ENCODE measurements at places on chromosomes 11 and 22. TPM values are rescaled to one million over a fixed set of nuclear protein-coding genes. Genes with fewer than 3 reads are reported as not detected.
A peak's percentile ranks its signal among the peaks of the same experiment; 100 is the strongest.

GRCh38 chr11:44950625-44951476, at the start of gene TP53I11:
Gene TP53I11, minus strand, starts transcription at chr11:44950883. Its CDS starts 12,548 bp downstream, at chr11:44938335.
- H3K27me3 ChIP-seq = peaks cover 23% of the 10 kb centered on the region
- H3K36me3 ChIP-seq = no peaks in the 10 kb centered on the region
- no peak within 1 kb of the TSS for H3K27ac ChIP-seq
- H3K4me1 ChIP-seq = peaks cover 18% of the 10 kb centered on the region
- DNase-seq = peak; percentile 26

The CALCA gene
- total RNA-seq = not detected

GRCh38 chr11:45264839-45265515, 21.2 kb downstream of the SYT13 start:
- no peak overlapping the region for H3K27ac ChIP-seq
- no peaks in the 10 kb centered on the region for H3K36me3 ChIP-seq
- no peak for DNase-seq
- peaks cover 5% of the 10 kb centered on the region for H3K27me3 ChIP-seq
- H3K4me1 ChIP-seq = no peaks in the 10 kb centered on the region

The FGF4 gene
- total RNA-seq = not detected

GRCh38 chr11:69446108-69446507, 35.4 kb upstream of the LINC01488 start:
- peaks cover 8% of the 10 kb centered on the region for H3K4me1 ChIP-seq
- DNase-seq = no peak
- no peak overlapping the region for H3K27ac ChIP-seq
- peaks cover 12% of the 10 kb centered on the region for H3K27me3 ChIP-seq
- no peaks in the 10 kb centered on the region for H3K36me3 ChIP-seq

DNA sequence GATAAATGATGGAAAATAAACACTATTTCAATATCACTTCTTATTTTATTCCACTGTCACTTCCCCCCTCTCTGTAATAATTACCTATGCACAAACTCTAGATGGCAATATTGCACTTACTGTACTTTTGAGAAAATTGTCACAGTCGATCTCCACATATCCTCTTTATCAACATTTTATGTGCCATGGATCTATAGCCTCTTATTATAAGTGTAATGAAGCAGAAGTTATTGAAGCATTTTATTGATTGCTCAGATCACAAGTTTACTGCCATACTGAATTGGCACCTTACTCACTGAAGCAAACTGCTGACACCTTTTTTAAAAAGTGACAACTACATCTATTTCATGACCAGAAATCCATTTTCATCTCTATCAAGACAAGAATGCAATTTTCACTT, 133.4 kb downstream of the DCDC1 start:
- no peak overlapping the region for H3K27ac ChIP-seq
- H3K36me3 ChIP-seq = no peaks in the 10 kb centered on the region
- no peak overlapping the region for H3K4me3 ChIP-seq
- peaks cover 2% of the 10 kb centered on the region for H3K27me3 ChIP-seq
- DNase-seq = no peak
- H3K4me1 ChIP-seq = no peaks in the 10 kb centered on the region

DNA sequence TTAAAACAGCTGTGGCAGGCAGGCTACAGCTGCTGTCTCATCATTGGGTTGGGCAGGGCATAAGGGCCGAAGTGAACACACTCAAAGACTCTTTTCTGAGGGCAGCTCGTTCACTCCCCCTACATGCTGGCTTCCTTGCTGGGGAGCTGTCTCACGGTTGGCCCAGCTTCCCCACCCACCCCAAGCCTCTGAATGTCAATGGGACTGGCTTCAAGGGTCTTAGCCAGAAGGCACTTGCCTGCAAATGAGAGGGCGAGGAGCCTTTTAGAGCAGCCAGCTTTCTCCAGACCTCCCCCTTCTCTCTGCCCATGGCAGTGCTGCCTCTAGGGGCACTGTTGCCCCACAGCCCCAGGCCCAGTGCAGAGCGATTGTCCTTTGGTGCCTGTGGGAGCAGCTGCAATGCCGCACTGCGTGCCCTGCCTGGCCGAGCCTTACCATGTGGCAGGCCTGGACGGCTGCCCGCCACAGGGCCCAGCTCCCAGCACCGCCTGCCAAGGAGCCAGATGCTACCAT, 94.7 kb upstream of the RASSF10 start:
- peaks cover 5% of the 10 kb centered on the region for H3K27me3 ChIP-seq
- no peaks in the 10 kb centered on the region for H3K36me3 ChIP-seq
- no peak overlapping the region for H3K4me3 ChIP-seq
- H3K27ac ChIP-seq = no peak overlapping the region
- DNase-seq = no peak
- H3K4me1 ChIP-seq = no peaks in the 10 kb centered on the region

DNA sequence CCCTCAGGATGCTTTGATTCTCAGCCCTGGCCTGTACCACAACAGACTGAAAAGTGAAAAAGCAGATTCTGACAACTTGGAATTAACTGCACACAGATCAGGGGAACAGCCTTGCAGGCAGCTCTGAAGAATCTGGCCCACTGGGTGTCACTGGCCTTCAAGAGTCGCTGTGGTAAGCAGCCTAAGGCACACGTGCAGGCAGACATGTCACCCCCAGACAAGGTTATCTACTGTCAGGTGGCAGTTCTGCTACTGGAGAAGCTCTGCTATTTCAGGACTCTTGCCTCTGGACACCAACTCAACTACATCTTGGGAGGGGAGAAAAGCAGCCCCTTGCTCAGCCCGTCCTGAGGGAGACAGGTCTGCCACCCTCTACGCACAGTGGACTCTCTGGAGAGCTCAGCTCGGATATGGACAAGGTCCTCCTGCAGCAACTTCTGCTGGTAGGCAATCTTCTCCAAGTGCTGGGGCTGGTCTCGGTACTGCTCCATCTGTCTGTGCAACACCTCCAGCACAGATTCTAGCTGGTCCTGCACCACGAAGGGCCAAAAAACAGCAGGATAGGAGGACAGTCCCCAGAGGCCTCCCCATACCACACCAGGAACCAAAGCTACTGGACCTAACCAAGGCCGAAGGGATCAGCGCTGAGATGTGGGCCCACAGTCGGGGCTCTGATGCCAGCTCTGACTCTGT, 63.0 kb downstream of the C11orf58 start:
- DNase-seq = no peak
- no peaks in the 10 kb centered on the region for H3K27me3 ChIP-seq
- no peaks in the 10 kb centered on the region for H3K36me3 ChIP-seq
- no peak overlapping the region for H3K27ac ChIP-seq
- no peaks in the 10 kb centered on the region for H3K4me1 ChIP-seq
- H3K4me3 ChIP-seq = no peak overlapping the region

The PAX6 gene
- total RNA-seq = not detected

DNA sequence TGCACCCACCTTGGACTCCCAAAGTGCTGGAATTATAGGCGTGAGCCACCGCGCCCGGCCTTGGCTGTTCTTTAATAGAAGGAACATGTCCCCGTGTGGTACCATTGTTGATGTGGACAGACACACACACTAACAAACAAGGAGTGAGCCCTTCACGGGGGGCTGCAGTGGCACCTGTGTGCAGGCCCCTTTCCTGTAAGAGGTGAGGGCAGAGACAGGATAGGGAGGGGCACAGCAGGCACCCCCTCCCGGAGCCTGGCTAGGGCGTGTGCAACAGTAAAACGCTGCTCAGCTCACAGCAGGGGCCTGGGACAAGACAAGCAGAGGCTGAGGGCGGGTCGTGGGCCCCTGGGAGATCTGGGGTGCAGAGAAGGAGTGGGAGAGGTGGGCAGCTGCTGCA, 37.8 kb downstream of the GRIK4 start:
- H3K4me1 ChIP-seq = peaks cover 14% of the 10 kb centered on the region
- H3K4me3 ChIP-seq = no peak overlapping the region
- H3K27ac ChIP-seq = no peak overlapping the region
- no peaks in the 10 kb centered on the region for H3K36me3 ChIP-seq
- peaks cover 5% of the 10 kb centered on the region for H3K27me3 ChIP-seq
- DNase-seq = no peak

The ZC3H12C gene
- 0.50 TPM for total RNA-seq

GRCh38 chr11:69486773-69487291, 5.4 kb downstream of the LINC01488 start:
- no peaks in the 10 kb centered on the region for H3K4me1 ChIP-seq

GRCh38 chr11:34346551-34346950, 11.3 kb downstream of the ABTB2 start:
- no peak overlapping the region for H3K4me3 ChIP-seq
- no peak for DNase-seq
- H3K27ac ChIP-seq = no peak overlapping the region
- peaks cover 4% of the 10 kb centered on the region for H3K27me3 ChIP-seq
- no peaks in the 10 kb centered on the region for H3K4me1 ChIP-seq

The SLC5A1 gene
- not detected for total RNA-seq

The CDCA5 gene
- 105 TPM for total RNA-seq
